Small intestine (tissue), 16 donors: ENCODE measurements at places on chromosomes 3 and 15. TPM values are rescaled to one million over a fixed set of nuclear protein-coding genes. Genes with fewer than 3 reads are reported as not detected.

Gene PARP15
- 0.54 TPM for polyA plus RNA-seq

Gene OGG1
- 51.0 TPM for polyA plus RNA-seq

Gene RHCG
- polyA plus RNA-seq: 0.81 TPM

Gene PPP2R3A
- polyA plus RNA-seq: 2.2 TPM

Gene CRYBG3
- polyA plus RNA-seq: 1.3 TPM

Gene CLDN16
- polyA plus RNA-seq: 0.30 TPM

Gene MYLK
- 32.6 TPM for polyA plus RNA-seq

Gene CHRNB4
- polyA plus RNA-seq: 1.4 TPM

DNA sequence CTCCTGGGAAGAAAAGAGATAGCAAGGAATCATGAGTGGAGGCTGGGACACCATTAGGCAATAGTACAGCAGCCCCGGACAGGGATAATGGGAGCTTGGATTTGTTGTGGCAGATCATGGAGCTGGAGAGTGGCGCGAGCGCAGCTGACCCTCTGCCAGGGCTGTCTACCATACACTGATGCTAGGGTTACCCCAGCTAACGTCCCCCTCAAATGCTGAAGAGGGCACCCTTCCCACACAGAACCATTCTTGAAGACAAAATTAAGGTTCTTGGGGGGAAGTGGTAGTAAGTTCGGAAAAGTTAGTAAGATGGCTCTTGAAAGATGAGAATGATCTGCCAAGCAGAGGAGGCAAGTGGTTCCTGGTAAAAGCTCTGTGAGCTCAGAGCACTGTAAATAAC lies 61.1 kb downstream of the ST3GAL6 start:
- H3K27me3 ChIP-seq: no peaks in the 10 kb centered on the region
- DNase-seq: no peak
- H3K36me3 ChIP-seq: peaks cover 2% of the 10 kb centered on the region
- H3K27ac ChIP-seq: no peak overlapping the region
- no peak overlapping the region for H3K4me3 ChIP-seq

- H3K4me3 ChIP-seq: no peak overlapping the region
- H3K27me3 ChIP-seq: no peaks in the 10 kb centered on the region
- no peaks in the 10 kb centered on the region for H3K4me1 ChIP-seq
Measured at GRCh38 chr3:136698361-136698760, 53.8 kb downstream of the STAG1 start.

GRCh38 chr15:47186075-47186474 lies 531.2 kb upstream of the SEMA6D start:
- H3K36me3 ChIP-seq: no peaks in the 10 kb centered on the region
- no peak for DNase-seq
- no peaks in the 10 kb centered on the region for H3K4me1 ChIP-seq
- H3K27ac ChIP-seq: no peak overlapping the region

GRCh38 chr3:6392123-6392522 lies 468.8 kb upstream of the GRM7 start:
- no peak for DNase-seq
- H3K4me3 ChIP-seq: no peak overlapping the region
- H3K27me3 ChIP-seq: no peaks in the 10 kb centered on the region
- no peaks in the 10 kb centered on the region for H3K36me3 ChIP-seq
- no peak overlapping the region for H3K27ac ChIP-seq
- no peaks in the 10 kb centered on the region for H3K4me1 ChIP-seq

- H3K27me3 ChIP-seq: no peaks in the 10 kb centered on the region
- peaks cover 2% of the 10 kb centered on the region for H3K4me1 ChIP-seq
- DNase-seq: no peak
- peaks cover 24% of the 10 kb centered on the region for H3K36me3 ChIP-seq
Measured at GRCh38 chr15:70077188-70078147, 20.2 kb downstream of the TLE3 start.

GRCh38 chr3:17765819-17766472 lies 23.5 kb upstream of the TBC1D5 start:
- H3K36me3 ChIP-seq: no peaks in the 10 kb centered on the region
- no peaks in the 10 kb centered on the region for H3K27me3 ChIP-seq
- no peak for DNase-seq
- no peak overlapping the region for H3K4me3 ChIP-seq
- H3K27ac ChIP-seq: no peak overlapping the region

DNA sequence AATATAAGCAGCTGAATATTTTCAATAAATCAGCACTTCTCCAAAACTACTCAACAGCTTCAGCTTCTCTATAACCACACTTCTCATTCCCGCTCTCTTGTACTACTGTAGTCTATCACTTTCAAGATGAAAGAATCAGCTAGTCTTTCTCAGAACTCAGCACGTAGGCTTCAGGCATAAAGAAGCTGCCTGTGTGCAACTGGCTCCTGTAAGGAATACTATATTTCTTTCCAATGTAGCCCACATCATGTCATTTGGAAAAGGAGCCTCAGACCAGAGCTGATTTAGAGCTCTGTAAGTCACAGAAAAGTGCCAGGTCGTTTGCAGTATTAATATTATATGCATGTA lies 62.3 kb downstream of the FMN1 start:
- H3K36me3 ChIP-seq: no peaks in the 10 kb centered on the region
- no peak overlapping the region for H3K4me3 ChIP-seq
- no peak for DNase-seq
- H3K27me3 ChIP-seq: no peaks in the 10 kb centered on the region
- no peak overlapping the region for H3K27ac ChIP-seq

DNA sequence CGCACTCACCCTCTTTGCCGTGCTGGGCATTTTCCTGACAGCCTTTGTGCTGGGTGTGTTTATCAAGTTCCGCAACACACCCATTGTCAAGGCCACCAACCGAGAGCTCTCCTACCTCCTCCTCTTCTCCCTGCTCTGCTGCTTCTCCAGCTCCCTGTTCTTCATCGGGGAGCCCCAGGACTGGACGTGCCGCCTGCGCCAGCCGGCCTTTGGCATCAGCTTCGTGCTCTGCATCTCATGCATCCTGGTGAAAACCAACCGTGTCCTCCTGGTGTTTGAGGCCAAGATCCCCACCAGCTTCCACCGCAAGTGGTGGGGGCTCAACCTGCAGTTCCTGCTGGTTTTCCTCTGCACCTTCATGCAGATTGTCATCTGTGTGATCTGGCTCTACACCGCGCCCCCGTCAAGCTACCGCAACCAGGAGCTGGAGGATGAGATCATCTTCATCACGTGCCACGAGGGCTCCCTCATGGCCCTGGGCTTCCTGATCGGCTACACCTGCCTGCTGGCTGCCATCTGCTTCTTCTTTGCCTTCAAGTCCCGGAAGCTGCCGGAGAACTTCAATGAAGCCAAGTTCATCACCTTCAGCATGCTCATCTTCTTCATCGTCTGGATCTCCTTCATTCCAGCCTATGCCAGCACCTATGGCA lies 41.1 kb upstream of the CSTA start:
- H3K36me3 ChIP-seq: no peaks in the 10 kb centered on the region
- no peak overlapping the region for H3K27ac ChIP-seq
- H3K4me1 ChIP-seq: no peaks in the 10 kb centered on the region
- no peak for DNase-seq
- H3K4me3 ChIP-seq: no peak overlapping the region

- no peak overlapping the region for H3K4me3 ChIP-seq
- DNase-seq: no peak
- no peak overlapping the region for H3K27ac ChIP-seq
- no peaks in the 10 kb centered on the region for H3K36me3 ChIP-seq
- H3K27me3 ChIP-seq: no peaks in the 10 kb centered on the region
- no peaks in the 10 kb centered on the region for H3K4me1 ChIP-seq
Measured at GRCh38 chr15:92304223-92304975, 89.3 kb upstream of the ST8SIA2 start.

GRCh38 chr15:45185903-45186770 lies 1.6 kb downstream of the SHF start:
- H3K4me3 ChIP-seq: no peak overlapping the region
- H3K27me3 ChIP-seq: no peaks in the 10 kb centered on the region
- no peaks in the 10 kb centered on the region for H3K4me1 ChIP-seq
- no peaks in the 10 kb centered on the region for H3K36me3 ChIP-seq
- H3K27ac ChIP-seq: peak overlapping the region; percentile 26
- DNase-seq: no peak

GRCh38 chr3:158935846-158936245 lies 134.0 kb downstream of the MFSD1 start:
- no peak overlapping the region for H3K27ac ChIP-seq
- no peaks in the 10 kb centered on the region for H3K36me3 ChIP-seq
- no peak for DNase-seq
- H3K4me1 ChIP-seq: no peaks in the 10 kb centered on the region
- no peak overlapping the region for H3K4me3 ChIP-seq

- H3K4me1 ChIP-seq: no peaks in the 10 kb centered on the region
- H3K4me3 ChIP-seq: no peak overlapping the region
- no peak overlapping the region for H3K27ac ChIP-seq
Measured at GRCh38 chr15:43954181-43954621, 127.4 kb downstream of the WDR76 start.

DNA sequence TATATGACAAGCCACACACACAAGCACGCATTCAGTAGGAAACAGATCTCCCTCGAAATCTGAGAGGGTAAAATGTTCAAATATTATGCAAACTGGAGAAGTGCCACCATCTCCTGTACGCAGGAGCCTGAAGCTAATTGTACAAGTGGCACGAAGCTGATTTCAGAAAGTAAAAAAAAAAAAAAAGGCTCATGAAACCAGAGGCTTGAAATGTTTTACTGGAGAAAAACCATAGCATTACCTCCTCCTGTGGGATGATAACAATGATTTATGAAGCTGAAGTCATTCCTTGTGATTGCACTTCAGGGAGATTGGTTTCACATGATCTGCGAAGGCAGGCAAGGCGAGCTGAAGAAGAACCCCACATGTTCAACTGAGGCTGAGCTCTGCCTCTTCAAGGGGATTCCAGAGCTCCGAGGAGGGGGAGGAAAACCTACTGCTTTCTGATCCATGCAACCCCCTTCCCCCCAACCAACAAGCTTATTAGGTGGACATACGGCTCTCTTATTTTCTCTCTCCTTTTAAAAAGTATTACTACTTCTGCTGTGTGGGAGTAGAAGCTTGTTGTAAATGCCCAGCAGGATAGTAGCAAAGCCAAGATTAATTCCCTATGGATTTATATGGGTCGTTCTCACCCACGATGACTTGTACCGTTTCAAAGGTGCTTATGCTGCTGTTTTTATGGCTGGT lies 101.1 kb downstream of the GREM1 start:
- no peak overlapping the region for H3K27ac ChIP-seq
- no peaks in the 10 kb centered on the region for H3K4me1 ChIP-seq
- H3K27me3 ChIP-seq: no peaks in the 10 kb centered on the region
- H3K36me3 ChIP-seq: no peaks in the 10 kb centered on the region

- no peak overlapping the region for H3K4me3 ChIP-seq
- H3K36me3 ChIP-seq: no peaks in the 10 kb centered on the region
- peaks cover 3% of the 10 kb centered on the region for H3K4me1 ChIP-seq
- DNase-seq: peak; percentile 12
- no peaks in the 10 kb centered on the region for H3K27me3 ChIP-seq
Measured at GRCh38 chr15:66993874-66994696, 71.3 kb upstream of the SMAD3 start.
